GM12878 (cell line): ENCODE measurements at places on chromosomes 12 and 14. TPM values are rescaled to one million over a fixed set of nuclear protein-coding genes. Genes with fewer than 3 reads are reported as not detected.

TAS2R42 gene
- not detected in 2 replicates for total RNA-seq

KRT4 gene
- not detected in 2 replicates for total RNA-seq

DBX2 gene
- not detected in 2 replicates for total RNA-seq

GRCh38 chr12:68259318-68259940 is 6.0 kb upstream of the IL22 start:
- H3K4me1 ChIP-seq = peaks cover 10% of the 10 kb centered on the region
- no peaks in the 10 kb centered on the region for H3K36me3 ChIP-seq
- peak; percentile 24 for DNase-seq
- no peak overlapping the region for H3K4me3 ChIP-seq
- no peak overlapping the region for H3K27ac ChIP-seq

DNA sequence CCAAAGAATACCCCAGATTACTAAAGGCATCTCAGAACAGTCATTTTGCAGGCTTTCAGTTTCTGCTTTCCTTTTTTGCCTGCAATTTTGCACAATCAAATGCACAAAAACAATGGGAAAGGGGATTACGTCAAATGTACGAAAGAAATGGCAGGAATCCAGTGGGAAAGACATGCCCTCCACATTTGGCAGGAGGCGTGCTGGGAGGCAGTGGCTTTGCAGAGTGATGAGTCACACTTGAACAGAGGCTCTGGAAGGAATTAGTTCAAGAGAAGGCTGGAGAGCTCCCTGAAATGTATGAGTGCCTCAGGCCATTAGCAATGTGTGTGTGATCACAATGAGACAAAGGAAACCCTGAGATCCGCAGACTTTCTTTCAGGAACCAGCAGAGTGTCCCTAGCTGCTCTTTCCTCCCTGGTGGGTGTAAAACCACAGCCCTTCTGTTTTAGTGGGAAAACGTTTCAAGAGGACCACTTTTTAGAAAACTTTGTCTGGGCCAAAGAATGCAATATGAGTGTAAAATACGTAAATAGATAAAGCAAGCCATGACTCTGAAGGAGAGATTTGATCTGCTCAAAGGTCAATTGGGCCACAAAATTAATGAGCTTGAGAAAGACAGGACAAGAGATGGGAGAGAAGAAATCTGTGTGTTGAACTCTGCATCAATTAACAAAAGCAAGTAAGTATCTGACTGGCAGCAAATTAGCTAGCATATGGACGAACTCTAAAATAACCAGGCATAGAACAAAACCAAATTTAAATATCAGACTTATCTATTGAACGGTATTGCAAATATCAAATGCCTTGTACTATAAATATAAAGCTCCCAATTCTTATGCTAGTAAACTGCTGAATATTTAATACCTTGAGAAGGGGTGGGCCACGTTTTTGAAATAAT is 155.4 kb upstream of the PDE3A start:
- no peak overlapping the region for H3K27ac ChIP-seq
- no peaks in the 10 kb centered on the region for H3K27me3 ChIP-seq
- H3K4me3 ChIP-seq = no peak overlapping the region
- DNase-seq = no peak
- H3K36me3 ChIP-seq = no peaks in the 10 kb centered on the region

- no peaks in the 10 kb centered on the region for H3K27me3 ChIP-seq
- H3K27ac ChIP-seq = no peak overlapping the region; the same call in 1 of the 2 replicates
- H3K36me3 ChIP-seq = no peaks in the 10 kb centered on the region
- H3K4me3 ChIP-seq = peak overlapping the region; percentile 52; the same call in 1 of the 2 replicates
Observed at GRCh38 chr12:6277982-6278438, 32.5 kb upstream of the PLEKHG6 start.

DNA sequence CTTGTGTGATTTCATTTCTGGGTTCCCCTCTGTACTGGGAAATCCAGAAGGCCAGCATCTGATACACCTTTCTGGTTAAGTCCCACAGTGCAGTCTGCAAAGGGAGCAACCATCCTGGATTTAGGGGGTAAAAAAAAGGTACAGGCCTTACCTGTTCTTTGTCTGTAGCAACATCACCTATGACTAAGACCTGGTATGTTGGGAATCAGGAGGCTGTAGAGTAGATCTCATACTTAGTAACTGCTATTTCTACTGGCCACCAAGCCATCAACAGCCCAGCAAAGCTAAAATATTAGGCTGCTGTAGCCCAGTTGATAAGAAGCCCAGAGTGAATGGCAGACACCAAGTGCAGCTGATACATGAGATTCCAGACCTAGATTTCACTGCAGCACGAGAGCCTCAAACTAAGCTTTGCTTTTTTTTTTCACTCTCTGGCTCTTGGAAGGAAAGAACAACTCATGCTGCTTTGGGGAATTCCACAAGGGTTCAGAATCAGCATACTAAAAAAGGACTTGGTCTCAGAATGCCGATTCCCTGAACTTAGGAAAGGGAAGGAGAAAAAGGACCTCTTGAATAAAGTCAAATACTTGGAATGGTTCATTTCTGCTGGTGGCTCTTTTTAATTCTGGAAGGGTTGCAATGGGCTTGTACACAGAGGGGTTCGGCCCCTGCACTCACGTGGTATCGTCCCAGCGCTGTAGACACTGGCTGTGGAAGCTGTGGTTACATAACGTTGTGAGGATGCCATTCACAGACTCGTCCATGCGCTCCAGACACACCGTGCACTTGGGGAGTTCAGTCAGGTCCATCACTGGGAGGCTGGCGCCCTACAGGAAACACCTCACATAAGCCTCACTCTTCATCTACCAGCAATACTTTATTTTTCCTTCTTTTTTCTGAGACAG is 20.5 kb downstream of the BRAP start:
- no peaks in the 10 kb centered on the region for H3K27me3 ChIP-seq
- no peaks in the 10 kb centered on the region for H3K4me1 ChIP-seq
- H3K4me3 ChIP-seq = no peak overlapping the region
- DNase-seq = no peak
- no peak overlapping the region for H3K27ac ChIP-seq

GRCh38 chr14:91752961-91753360 is 21.1 kb upstream of the CATSPERB start:
- DNase-seq = no peak
- no peak overlapping the region for H3K4me3 ChIP-seq
- no peak overlapping the region for H3K27ac ChIP-seq
- no peaks in the 10 kb centered on the region for H3K36me3 ChIP-seq

GRCh38 chr12:98983647-98984046 is 338.6 kb downstream of the APAF1 start:
- H3K27ac ChIP-seq = no peak overlapping the region
- H3K4me1 ChIP-seq = peaks cover 6% of the 10 kb centered on the region; the same call in 1 of the 2 replicates
- H3K36me3 ChIP-seq = no peaks in the 10 kb centered on the region
- DNase-seq = no peak
- no peak overlapping the region for H3K4me3 ChIP-seq

DNA sequence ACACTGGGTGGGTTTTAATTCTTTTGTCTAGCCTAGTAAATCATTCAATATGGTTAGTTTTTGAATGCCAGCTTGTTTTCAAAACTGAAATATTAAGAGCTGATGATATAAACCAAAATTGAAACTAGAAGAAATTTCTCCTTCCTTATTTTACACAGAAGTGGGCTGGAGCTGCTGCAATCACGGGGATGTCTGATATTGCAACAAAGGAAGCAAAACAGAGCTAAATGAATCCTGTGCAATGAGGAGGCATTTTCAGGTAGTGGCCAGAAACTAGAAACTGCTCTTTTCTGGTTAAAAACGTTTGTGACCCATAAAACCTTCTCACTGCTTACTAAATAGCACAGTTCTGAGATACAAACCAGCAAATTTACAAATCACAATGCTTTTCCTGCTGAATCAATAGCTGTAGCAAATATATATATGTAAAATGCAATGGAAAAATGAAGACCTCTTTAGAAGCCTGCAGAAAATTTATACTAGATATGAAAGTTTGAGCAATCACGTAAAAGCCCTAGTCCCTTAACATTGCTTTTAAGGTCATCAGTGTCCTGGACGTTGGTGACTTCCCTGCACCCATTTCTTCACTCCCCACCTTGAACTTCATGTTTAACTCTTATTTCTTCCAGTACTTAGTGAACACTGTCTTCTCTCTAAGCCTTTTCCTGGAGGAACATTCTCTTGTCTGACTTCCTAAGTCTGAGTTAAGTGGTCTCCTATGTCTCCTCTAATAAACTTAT is 15.9 kb upstream of the LRRK2 start:
- H3K4me1 ChIP-seq = peaks cover 8% of the 10 kb centered on the region
- no peak overlapping the region for H3K27ac ChIP-seq
- H3K4me3 ChIP-seq = no peak overlapping the region
- H3K27me3 ChIP-seq = no peaks in the 10 kb centered on the region
- DNase-seq = no peak

DNA sequence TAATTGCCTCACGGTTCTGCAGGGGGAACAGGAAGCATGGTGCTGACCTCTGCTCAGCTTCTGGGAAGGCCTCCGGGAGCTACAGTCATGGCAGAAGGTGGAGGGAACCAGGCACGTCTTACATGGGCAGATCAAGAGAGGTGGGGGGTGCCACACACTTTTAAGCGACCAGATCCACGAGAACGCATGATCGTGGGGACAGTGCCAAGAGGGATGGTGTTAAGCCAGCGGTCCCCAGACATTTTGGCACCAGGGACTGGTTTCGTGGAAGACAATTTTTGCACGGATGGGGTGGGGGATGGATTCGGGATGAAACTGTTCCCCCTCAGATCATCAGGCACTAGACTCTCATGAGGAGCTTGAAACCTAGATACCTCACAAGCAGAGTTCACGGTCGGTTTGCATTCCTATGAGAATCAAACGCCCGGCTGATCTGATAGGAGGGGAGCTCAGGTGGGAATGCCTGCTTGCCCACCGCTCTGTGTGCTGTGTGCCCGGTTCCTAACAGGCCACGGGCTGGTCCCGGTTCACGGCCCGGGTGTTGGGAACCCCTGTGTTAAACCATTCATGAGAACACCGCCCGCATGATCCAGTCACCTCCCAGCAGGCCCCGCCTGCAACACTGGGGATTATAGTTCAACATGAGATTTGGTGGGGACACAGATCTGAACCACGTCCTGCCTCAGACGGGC is 96.9 kb downstream of the ADGRD1 start:
- H3K4me1 ChIP-seq = no peaks in the 10 kb centered on the region
- no peak overlapping the region for H3K4me3 ChIP-seq
- H3K27ac ChIP-seq = no peak overlapping the region
- no peak for DNase-seq
- H3K27me3 ChIP-seq = no peaks in the 10 kb centered on the region
- no peaks in the 10 kb centered on the region for H3K36me3 ChIP-seq

- H3K4me3 ChIP-seq = no peak overlapping the region
- H3K4me1 ChIP-seq = peaks cover 6% of the 10 kb centered on the region
- no peak overlapping the region for H3K27ac ChIP-seq
Observed at GRCh38 chr14:103556946-103557758, 5.3 kb downstream of the BAG5 start.
